ENCODE measurements at places on chromosomes 1 and 21.

DNA sequence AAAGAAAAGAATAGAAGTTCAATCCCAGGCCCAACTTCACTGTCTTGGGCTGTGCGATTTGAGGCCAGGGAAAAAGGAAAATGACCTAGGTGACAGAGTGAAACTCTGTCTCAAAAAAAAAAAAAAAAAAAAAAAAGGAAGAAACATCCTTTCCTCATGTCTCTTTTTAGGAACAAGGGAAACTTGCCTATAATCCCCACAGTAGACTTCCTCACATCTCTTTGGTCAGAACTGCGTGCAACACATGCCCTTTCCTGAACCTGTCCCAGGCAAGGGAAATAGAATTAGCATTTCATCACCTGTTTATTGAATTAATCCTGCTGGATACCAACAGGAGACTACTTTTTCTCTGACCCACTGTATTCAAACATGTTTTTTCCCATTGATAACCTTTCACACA is 2.3 kb downstream of the DCST1 start:
- no peak for DNase-seq

- no peak for DNase-seq
These were observed 32.6 kb upstream of the SPOCD1 start for GRCh38 chr1:31848381-31848897.

DNA sequence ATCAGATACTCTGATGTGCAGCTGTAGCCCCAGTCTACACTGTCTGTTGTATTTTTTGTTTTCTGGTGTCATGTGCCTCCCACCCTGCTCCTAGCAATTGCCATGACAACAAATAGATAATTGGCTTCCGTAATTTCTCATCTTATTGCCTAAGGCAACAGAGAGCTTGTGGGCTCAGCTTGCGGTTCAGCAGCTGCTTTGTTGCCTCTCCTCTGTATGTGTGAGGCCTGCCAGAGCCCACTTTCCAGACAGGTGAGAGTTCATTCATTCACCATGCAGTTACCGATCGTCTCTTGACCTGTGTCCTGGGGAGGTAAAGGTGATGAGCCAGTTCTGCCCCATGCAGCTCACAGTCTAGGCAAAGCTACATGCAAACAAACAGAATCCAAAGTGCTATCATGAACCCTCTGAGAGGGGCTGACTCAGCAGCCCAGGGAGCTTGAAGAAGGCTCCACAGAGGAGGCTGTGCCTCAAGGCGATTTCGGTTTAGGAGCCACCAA is 11.9 kb downstream of the LGALS8 start:
- DNase-seq, result no peak

DNA sequence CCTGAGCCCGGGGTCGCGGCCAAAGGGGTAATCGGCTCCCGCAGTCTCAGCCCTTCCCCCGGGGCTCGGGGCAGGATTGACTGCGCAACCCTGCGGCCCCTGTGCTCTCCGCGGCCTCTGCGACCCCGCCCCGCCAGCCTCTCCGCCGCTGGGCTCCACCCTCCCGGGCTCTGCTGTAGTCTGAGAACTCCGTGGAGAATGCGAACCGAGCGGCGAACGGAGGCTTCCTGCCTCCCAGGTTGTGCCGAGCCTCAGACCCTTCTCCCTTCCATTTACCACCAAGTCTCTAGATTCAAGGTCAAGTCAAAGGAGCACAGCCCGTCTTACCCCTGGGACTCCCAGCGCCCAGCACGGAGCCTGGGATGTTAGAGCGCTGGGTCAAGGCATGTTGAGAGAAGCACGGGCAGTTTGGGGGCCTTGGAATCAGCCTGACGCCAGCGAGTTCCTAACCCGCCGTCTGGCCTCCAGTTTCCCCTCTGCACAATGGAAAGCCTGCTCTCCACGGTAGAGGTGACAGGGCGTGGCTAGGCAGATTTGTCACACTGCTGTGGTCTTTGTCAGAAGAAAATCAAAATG is 3.0 kb downstream of the ATP2B4 start:
- no peak for DNase-seq

DNA sequence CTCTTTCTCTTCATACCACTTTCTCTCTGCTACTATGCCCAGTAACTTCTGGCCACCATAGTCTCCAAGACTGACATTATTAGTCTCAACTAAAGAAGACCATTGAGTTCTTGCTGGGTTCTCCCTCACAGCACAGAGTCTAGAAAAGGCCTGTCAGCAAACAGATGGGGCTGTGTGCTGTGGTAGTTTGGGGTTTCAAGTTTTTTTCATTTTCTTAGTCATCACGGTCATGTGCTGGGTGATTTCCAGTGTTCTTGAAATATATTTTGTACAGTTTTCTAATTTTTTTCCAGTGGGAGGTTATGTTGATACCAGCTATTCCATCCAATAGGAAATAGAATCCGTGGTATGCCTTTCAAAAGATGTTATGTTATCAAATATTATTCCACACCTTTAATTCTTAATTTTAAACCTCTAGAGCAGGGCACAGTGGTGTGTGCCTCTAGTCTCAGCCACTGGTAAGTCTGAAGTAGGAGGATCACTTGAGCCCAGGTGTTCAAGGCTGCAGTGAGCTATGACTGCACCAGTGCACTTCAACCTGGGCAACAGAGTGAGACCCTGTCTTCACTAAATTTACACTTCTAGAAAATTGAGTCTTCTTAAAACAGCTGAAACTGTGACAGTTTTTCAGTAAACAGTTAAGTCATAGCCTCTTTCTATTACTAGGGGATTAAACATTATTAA is 8.3 kb downstream of the CFHR2 start:
- DNase-seq, result no peak

DNA sequence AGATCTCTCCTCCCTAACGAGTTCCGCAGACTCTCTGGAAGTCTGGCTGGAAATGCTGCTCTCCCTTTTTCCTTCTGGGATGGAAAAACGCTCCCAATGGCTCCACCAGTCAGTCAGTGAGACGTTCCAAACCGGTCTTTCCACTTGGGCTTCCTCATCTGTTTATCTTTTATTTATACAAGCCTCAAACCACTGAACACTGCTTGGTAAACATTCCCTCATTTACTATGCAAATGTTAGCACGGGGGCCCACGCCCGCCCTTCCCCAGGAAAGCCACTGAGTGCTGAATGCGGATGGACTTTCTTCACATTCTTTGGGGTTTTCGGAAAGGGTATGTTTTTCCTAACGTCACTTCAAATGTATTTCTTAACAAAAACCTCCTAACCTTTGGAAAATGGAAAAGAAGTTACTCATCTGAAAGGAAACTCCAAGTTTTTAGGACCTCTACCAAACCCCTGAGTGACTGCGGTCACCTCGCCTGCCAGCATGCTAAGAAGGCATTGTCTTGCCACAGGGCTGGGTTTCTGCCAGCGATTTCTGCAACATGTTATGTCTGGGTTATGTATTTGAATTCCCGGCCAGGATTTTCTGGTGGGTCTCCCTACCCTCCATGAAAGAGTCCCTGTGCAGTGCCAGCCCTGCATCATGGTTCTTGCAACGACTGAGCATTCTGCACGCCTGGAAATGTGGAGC is 14.0 kb upstream of the UMODL1 start:
- DNase-seq, result no peak

DNA sequence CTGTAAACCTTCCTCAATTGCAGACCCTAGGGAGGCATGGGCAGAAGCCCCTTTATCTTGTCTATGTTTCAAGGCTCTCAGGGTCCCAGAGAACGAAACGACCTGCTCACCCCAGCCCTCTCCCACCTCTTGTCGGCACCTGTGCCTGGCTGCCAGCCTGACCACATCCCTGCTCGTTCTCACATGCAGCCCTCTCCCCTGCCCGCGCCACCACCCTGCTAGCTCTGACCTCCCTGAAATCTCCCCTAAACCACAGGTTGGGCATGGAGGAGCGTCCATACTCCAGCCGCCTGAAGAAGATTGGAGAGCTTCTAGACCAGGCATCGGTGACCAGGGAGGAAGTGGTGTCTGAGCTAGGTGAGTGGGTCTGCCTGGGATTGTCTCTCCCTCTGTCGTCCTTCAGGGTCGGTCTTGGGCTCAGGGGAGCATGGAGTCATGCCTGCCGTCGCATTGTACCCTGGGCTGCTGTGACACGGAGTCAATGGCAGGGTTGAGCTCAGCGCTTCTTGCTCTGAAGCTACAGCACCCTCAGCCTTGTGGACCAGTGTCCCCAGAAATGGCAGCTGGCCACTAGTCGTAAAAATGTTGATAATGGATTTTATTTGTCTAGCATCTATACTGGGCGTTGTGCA is 3.6 kb downstream of the ADPRS start:
- no peak for DNase-seq

- no peak for DNase-seq
These were observed 64.8 kb upstream of the ATP5PO start for GRCh38 chr21:33980276-33980916.

DNA sequence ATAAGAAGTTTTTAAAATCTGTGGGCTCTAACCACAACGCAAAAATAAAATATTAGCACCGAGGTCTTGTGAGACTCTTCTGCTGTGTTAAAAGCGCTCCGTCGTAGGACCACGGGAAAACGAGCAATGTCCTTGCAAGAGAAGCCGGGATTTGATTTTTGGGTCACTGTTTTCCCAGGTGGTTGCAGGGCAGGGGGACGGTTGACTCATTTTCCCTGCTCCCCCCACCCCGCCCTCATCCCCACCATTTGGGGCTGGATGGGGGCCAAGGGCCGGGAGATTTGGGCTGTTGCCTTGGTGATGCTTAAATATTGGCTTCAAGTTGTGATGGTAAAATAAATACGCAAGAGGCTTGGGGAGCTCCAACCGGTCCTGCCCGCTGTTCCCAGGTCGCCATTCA is 67.6 kb upstream of the SLC25A33 start:
- no peak for DNase-seq

DNA sequence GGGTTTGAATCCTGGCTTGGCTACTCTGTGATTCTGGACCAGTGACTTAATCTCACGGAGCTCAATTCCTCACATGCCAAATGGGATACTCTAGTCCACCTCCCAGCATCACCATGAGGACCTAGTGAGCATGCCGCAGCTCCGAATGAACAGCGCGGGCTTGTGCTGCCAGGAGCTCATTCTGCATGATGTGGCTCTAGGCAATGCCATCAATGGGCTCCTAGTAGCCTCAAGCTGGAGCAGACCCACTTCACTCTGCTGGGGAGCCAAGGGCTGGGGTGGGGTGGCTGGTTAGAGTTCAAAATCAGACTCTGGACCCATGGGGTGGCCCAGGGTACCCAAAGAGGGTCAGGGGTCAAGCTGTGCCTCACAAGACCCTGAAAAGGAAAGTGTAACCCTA is 41.5 kb downstream of the CDK18 start:
- DNase-seq, result no peak

DNA sequence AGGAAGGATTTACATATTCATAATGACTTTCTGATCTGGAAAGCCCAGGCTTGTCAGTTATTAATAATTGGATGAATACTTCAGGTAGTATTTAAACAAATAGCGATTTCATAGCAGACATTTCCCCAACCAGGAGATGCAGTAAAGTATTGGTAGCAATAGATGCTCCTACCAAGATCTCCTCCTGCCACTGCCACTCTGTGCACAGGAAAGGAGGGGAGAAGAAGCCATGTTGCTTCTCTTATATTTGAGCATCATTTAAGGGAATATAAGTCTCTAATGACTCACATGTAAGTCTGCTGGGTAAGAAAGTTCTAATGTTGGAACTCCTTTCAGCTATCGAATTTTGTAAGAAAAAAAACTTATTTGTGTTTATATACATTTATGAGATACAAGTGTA is 420 bp upstream of the IFI16 start:
- DNase-seq, result no peak

GRCh38 chr21:39660191-39660980 is 47.6 kb downstream of the B3GALT5 start:
- DNase-seq, result no peak

- DNase-seq, result no peak
These were observed 271.5 kb downstream of the TGFB2 start for GRCh38 chr1:218616681-218617080.
